Spleen (tissue), 13 donors: ENCODE measurements at places on chromosomes 3 and 15. TPM values are rescaled to one million over a fixed set of nuclear protein-coding genes. Genes with fewer than 3 reads are reported as not detected.

Gene GHSR
- not detected for polyA plus RNA-seq

Gene MAGEL2
- 0.04 TPM for polyA plus RNA-seq

Gene NPAP1
- polyA plus RNA-seq, result not detected

Gene DZIP1L
- polyA plus RNA-seq, result 2.5 TPM

Gene GLDN
- polyA plus RNA-seq, result 1.1 TPM

Gene MKRN3
- polyA plus RNA-seq, result 0.26 TPM

Gene HEXA
- 103 TPM for polyA plus RNA-seq

Gene CTXND1
- 1.6 TPM for polyA plus RNA-seq

Gene GOLGA6D
- not detected for polyA plus RNA-seq

Gene ZNF662
- polyA plus RNA-seq, result 2.2 TPM

Gene IGSF11
- 0.11 TPM for polyA plus RNA-seq

Gene SHF
- polyA plus RNA-seq, result 2.4 TPM

- DNase-seq, result no peak
These were observed 433.3 kb downstream of the FOXP1 start for GRCh38 chr3:71149959-71150954.

DNA sequence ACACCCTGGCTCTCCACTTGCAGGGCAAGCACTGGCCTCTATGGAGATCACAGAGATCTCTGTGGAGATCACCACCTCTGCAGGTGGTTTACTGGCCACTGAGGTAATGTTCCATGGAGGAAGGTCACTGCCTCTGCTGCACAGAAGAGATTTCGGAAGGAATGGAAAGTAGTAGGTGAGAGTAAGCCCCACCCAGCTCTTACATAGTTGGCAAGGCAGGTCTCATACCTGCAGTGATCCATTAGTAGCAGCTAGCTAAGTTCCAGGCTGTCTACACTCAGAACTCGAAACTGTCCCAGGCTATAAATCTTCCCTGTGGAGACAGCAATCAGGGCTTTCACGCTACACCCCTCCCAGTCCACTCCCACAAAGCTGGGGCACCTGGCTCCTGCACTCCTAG, 194.3 kb upstream of the MANF start:
- DNase-seq, result no peak

DNA sequence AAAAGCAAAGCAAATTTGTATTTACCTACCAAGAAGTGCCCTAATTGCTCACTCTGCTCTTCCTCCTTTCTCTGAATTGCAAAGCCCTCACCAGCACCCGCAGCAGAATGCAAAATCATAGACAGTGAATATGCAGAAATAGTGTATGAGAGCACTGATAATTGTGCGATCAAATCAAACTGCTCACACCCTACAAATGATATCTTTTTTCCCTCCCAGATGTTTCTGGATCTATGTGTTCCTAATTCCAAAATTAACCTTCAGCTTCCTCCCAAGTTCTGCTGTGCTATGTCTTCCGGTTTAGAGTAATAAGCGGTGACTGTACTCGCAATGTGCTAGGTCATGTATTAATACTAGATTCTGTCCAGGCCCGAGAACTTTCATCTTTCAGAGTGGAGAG, 3.4 kb downstream of the GHSR start:
- no peak for DNase-seq

- DNase-seq, result no peak
These were observed 48.8 kb downstream of the STRIT1 start for GRCh38 chr3:155244699-155245098.

GRCh38 chr3:161051856-161052255, 53.3 kb downstream of the B3GALNT1 start:
- DNase-seq, result no peak

DNA sequence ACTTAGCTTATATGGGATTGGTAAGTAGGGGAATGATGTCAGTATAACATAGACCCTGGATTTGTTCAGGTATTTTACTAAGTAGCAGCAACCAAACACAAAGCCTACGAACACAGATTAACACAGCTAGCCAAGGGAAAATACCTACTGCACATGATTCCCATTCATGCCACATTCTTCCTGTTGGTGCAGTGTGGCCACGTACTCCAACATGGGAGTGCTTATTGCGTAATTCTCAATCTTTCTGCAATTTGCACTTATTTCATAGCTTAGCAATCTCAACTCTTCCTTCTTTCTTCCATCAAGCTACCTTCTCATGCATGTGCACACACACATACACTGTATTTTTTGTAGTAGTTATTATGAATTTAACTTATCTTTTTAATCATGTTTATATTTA, 186.8 kb downstream of the IL5RA start:
- DNase-seq, result no peak

DNA sequence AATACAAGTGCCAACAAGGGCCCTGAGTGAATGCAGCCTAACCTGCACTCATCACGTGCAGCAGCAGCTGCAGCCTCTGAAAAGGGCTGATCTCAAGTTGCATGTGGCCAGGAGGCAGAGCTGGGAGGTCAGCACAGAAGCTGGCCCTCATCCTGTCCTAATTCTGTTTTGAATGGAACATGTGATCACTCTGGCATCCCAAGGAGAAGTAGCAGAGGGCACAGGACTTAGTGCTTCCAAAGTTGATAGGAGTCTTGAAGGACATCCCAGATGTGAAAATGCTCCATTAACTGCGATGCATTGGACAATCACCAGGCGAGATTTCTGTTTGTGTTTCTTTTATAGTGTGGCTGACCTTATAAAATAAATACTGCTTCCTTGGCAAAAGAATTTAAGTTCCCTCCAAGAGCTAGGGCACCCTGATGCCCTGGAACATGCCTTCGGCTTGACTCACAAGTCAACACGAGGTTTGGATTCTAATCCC, 31.6 kb upstream of the STAG1 start:
- DNase-seq, result no peak

DNA sequence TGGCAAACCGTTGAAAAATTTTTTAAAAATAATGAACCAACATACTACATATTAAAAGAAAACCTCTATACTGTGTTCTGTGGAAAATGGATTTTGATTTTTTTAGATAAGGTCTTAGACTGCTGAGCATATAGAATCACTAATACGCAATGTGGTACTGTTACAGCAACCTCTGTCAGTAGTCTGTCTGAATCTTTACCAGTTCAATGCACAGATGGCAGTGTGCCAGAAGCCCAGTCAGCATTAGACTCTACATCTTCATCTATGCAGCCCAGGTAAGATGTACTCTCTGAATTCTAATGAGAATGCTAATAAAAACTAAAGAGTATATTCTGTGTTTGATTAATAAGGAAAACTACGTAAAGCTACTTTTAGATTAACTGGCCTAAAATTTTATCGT, 31.3 kb upstream of the FAH start:
- no peak for DNase-seq

DNA sequence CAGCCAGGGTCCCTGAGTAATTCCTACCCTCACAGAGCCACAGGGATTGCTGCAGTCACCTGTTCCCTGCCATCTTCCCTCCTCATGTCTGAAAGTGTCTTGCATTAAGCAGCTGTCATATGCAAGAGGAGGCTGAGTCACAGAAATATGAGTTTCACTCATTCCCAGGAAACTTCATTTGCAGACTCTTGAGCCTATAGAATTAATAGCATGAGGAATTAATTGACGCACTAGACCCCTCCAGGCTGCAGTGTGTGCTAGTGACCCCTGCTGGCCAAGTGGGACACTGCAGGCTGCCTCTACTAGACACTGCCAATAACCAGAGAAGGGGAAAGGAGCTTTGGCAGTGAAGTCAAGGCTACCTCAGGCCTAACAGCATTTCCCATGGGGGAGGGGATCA, 50.6 kb upstream of the SLC6A1 start:
- DNase-seq, result peak; percentile 60

DNA sequence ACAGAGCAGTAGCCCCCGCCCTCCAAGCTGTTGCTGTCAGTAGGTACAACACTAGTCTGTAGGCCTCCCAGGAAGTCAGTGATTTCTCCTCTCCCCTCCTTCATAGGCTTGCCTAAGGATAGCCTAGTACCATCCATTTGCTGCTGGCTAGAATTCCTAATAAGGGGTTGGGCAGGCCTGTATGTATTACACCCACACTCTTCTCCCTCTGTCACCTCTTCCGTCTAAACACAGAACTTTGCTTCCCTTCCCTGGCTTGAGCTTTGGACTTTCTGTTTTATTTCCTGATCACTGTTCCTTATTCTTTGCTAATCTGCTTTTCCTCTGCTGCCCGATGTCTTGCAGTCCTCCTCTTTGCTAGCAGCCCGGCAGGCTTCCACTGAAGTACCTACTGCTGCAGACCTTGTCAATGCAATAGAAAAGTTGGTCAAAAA, 93.4 kb upstream of the UMPS start:
- DNase-seq, result no peak

DNA sequence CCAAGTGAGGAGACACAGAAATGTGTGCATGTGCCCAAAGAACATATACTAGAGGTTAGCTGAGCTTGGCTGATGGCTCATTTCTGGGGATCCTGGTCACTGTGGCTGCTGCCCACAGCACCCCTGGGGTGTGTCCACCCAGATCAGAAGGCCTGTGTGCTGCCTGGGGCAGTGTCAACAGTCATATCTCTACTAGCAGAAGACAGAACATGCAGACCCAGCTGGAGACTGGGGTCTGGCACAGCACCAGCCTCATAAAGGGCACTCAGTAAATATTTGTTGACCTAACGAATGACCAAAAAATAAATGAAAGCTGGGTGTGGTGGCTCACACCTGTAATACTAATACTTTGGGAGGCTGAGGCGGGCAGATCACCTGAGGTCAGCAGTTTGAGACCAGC, 16.4 kb downstream of the CHRNA3 start:
- no peak for DNase-seq

GRCh38 chr3:23085261-23085660, 117.9 kb upstream of the UBE2E2 start:
- no peak for DNase-seq

DNA sequence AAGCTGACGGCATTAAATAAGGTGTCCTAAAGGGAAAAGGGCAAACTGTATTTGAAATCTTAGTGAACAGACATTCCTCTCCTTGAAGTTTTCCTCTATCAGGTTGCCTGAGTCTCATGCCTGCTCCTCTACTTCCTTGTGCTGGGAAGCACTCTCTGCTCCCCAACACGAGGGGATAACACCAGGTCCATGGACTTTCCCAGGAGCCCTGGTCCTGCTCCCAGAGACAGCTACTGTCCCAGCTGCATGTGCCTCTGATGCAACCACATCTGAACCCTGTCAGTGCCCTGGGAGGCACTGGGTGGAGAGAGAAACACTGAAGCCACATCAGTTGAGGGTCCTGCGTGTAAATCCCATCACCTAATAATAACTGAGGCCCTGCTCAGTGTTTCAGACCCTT, 7.4 kb downstream of the TLR9 start:
- DNase-seq, result peak; percentile 55

DNA sequence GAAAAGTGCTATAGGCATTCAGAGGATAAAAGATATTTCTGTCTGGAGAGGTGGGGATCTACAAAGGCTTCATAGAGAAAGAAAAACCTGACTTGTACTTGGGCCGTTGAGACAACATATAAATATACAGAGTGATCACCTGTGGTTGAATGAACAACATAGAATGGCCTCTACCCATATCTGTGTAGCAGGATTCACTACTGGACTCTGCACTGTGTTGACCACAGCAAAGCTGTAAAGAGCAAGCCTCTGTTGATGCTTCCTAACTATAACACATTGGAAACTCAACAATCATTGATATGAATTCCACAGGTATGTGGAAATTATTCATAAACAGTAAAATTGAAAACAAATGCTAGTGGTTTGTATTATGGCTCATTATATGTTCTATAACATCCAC, 19.1 kb upstream of the LPP start:
- no peak for DNase-seq

DNA sequence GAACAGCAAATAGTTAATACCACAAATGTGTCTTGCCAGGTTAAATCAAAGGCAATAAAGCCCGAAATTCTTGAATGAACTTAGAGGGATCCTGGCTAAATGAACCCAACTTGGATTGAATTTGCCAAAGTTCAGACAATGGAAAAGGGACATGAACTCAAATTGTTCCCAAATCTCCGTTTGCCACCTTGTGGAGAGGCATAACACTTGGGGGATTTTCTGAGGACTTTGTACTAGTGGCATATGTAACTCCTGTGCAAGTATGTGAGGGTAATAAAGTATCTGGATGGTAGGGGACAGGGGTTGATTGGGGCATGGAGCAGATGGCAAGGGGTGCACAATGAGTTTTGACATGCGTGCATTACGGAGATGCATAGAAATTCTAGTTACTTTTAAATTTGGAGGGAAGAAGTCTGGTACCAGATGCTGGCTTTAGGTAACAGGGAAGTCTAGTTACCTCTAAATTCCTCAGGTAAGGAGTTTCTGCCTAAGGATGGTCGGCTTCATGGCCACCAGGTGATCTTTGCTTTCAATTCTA, 1.2 kb upstream of the TCAIM start:
- no peak for DNase-seq
